ENCODE measurements at places on chromosomes 12 and 14.

GRCh38 chr14:87013583-87013982 lies 979.4 kb downstream of the GALC start:
- DNase-seq: no peak

DNA sequence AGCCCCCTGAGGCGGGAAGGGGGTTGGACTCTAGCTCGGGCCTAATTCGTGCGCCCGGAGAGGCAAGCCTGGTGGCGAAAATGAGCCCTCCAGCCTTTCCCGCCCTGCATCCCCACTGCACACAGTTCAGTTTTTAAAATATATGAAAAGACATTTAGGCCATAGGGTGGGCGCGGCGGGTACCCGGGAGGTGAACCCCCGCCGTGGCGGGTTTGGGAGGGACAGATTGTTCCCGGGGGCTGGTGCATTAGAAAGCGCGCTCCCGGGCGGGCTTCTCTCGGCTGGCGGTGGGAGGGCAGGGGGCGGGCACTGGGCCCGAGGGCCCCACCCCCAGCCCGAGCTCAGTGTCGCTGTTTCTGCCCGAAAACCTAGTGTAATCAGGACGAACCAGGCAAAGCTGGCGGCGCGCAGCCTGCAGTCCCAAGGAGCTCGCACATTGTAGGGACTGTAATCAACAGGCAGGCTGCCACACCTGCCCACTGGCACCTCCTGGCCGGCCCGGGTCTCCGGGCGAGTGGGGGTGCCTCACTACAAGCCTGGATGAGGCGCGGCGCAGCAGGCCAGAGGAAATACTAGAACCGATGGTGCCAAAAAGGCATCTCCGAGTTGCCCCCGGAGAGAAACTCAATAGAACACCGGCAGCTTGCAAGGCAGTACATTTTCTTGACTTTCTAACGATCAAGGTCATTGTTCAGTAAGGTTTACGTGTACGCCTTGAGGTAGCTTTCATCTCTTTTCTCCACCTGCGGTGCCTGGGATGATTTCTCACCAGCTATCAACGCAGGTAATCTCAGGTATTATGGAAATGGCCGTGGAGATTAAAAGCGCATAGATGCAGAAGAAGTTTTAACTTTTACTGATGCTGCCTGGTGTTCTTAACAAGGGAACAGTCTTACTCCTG lies 764 bp upstream of the SPTB start:
- DNase-seq: peak; percentile 16

GRCh38 chr14:54776361-54777001 lies 126.1 kb downstream of the GCH1 start:
- DNase-seq: peak; percentile 81

GRCh38 chr12:12721176-12721751 lies 4.1 kb downstream of the CDKN1B start:
- DNase-seq: no peak

GRCh38 chr14:54174457-54174856 lies 217.8 kb upstream of the BMP4 start:
- DNase-seq: no peak

DNA sequence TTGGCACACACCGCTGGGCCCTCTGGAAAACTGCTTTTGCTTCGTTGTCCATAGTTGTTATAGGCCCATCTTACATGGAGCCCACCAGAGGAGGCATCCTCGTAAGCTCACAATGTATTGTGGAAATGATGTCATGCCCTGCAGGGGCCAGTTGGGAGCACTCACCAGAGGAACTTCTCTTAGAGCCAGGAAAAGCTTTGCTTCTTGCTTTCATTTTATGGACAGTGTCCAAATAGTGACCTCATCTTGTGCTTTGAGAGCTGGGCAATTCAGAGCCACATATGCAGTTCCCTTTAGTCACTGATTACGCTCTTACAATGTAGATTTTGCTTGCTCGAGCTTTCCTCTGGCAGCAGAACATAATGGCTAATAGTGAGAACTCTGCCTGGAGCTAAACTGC lies 275.6 kb downstream of the AACS start:
- no peak for DNase-seq

GRCh38 chr14:52026901-52027300 lies 37.6 kb downstream of the RTRAF start:
- DNase-seq: no peak

DNA sequence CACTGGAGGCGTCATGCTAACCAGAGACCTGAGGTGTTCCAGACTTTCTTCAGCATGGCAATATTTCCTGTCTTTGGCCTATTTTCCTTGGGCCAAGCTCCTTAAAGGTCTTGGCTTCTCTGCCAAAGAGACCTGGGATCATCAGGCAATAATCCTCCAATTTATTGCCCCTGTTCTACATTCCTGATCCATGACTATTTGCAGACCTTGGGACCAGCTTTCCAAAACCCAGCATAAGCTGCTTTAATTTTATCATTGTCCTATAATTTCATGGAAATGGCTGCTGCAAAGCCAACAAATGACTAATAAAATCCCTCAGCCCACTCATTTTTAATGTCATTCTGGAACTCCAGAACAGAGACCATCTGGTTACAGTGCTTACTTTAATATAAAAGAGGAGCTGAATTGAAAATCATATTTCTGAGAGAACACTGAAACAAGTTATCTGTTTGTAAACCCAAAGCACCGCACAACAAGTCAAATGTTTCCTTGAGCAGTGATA lies 166.9 kb upstream of the BTG1 start:
- DNase-seq: no peak

- DNase-seq: no peak
Observed at GRCh38 chr12:119868992-119869391, 8.1 kb downstream of the CIT start.

GRCh38 chr12:115755725-115756085 lies 521.8 kb downstream of the MED13L start:
- DNase-seq: no peak

DNA sequence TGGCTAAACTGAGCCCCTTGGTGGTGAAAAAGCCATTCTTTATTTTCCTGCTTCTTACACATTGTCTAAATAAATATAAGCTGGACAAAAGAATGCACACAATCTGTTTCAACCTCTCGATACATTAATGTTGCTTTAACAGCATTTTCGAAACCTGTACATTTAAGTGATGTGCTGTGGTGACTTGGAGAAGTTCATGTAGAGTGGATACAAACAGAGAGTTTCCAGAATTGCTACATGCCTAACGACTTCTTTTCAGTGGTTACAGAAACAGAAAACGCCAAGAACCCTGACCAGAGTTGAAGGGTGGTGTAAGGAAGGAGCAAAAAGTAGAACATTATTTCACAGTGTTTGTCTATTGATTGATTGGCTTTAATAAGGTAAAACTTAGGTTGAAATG lies 500.9 kb downstream of the SLC16A7 start:
- no peak for DNase-seq

DNA sequence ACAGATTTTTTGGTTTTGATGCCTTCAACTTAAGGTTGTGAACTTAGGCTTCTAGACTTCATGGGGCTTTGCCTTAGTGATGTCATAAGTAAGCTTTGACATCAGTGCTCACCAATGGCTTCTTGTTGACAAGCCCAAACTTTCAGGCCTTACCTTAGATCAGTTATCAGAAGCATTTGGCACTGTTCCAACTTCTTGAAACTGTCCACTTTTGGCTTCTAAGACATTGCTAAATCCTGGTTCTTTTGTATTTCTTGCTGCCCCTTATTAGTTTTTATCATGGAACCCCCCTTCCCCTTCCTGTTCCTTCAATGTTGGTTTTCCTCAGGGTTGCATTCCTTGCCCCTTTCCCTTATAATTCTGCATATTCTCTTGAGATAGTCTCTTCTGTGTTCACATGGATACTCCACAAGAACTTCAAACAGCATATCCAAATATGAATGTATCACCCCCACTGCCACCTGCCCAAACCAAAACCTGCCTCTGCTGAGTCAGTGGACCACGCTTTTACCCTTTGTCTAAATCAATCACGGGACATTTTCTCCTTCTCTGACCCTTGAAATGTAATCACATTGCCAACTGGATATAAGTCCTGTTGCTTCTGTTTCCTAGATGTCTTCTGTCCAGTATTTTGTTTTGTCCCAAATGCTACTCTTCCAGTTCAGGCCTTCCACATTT lies 7.9 kb downstream of the PFKM start:
- DNase-seq: no peak

- DNase-seq: no peak
Observed at GRCh38 chr12:99054601-99055128, 409.6 kb downstream of the APAF1 start.

GRCh38 chr12:18837505-18837904 lies 99.6 kb downstream of the CAPZA3 start:
- DNase-seq: no peak

DNA sequence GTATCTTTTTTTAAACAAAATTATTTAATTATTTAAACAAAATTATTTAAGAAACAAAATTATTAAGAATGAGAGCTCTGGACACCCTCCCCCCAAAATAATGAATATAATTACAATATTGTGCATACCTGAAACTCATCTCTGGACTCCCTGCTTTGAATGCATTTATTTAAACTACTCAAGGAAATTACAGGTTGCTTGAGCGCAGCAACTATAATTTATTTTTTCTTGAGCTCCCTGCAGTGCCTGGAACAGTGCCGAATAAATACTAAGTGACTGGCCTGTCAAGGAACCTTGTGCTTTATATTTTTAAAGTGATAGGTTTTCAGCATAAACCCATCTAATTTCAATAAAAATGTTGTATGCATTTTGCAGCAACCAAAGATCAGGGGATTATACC lies 93.9 kb downstream of the KCNC2 start:
- DNase-seq: no peak

DNA sequence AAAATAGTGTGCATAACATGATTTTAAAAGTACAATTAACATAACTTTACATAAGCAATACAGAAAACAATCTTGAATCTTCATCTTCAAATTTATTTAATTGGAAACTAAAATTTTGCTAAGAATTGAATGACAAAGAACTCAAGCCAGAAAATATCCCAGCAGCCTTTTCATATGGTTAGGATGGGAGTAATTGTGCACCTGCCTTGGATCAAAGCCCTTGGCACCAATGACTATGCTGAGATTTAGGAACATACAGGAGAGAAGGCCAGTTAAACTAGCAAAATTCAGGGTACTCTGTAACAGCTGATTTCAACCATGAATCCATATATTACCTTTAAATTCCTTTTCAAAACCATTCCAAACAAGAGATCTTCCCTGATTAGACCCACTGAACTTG lies 5.8 kb downstream of the KERA start:
- no peak for DNase-seq

DNA sequence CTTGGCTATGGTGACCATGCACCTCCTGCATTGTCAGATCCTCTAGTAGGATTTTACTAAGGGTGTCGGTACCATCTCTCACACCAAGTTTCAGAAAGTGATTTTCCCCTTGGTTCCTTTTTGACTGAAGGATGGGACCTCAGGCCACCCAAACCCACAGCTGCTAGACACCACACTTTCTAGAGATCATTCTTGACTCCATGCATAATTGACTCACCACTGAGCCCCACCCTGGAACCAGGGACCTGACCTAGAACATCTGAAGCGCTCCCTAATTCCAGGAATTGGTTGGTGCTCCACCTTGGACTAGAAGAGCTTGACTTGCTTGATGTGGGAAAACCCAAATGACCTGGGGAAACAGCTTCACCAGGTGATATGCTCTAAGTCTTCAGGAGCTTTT lies 206.8 kb upstream of the EGLN3 start:
- no peak for DNase-seq

- DNase-seq: no peak
Observed at GRCh38 chr14:68795597-68796417, 2.9 kb upstream of the ZFP36L1 start.

DNA sequence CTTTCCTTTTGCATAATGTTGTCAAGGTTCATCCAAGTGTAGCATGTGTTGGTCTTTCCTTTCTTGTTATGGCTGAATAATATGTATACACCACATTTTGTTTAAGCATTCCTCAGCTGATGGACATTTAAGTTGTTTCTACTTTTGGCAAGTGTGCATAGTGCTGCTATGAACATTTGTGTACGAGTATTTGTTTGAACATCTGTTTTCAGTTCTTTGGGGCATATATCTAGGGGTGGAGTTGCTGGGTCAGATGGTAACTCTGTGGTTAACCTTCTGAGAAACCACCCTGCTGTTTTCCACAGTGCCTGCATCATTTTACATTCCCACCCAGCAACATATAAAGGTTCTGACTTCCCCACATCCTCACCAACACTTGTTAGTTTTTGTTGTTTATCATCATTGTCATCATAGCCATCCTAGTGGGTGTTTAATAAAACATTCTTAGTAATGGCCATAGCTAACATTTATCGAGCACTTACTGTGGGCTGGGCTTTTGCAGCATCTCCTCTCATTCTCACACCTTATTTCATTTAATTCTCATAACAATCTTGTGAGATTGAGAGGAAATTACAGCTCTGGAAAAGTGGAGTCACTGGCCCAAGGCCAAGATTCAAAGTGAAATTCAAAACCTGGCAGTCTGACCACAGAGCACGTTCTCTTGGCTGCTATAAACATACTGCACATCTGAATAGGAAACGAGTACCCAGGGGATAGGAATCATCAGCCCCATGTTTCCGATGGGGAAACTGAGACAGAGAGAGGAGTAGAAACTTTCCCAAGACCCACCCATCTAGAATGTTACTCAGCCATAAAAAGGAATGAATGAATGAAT lies 193.6 kb downstream of the KSR2 start:
- no peak for DNase-seq

DNA sequence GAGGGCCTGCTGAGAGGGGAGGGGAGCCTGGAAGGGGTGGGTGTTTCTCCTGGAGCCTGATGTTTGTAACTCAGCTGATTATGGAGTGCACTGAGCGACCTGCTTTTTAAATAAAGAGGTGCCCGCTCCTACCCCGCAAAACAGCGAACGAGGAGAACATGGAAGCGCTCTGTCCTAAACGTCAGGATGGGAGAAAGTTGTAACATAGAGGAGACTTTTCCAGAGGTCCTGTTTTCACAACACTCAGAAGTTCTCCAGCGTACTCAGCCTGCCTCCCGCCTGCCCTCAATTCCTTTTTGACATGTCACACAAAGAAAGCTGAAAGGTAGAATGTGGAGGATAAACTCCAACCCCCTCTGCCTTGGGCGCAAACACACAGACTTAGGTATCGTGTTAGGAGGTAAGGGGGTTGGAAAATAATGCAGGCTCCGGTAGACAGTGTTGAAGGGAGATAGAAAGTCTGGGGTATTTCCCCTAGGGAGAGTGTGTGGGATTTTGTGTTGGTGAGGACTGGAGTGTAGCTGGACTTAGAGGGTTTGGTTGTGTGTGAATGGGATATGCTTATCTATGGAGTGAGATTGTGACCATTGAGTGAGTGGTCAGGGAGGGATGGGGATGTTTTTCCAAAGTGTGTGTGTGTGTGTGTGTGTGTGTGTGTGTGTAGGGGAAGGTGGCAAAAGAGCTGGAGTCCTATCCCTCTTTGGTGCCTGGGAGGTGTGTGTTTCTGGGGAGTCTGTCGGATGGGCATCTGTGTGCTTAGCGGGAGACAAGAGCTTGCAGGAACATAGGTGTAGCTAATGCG lies 2.1 kb downstream of the NTF3 start:
- no peak for DNase-seq

GRCh38 chr14:80958226-80958625 lies 2.8 kb downstream of the TSHR start:
- DNase-seq: no peak
